MG63 (cell line): ENCODE measurements at places on chromosomes 6 and 20.

- DNase-seq: no peak
Measured at GRCh38 chr6:90484903-90485302, 102.0 kb downstream of the MAP3K7 start.

GRCh38 chr6:43773050-43773979, 3.3 kb downstream of the VEGFA start:
- peak; percentile 64 for DNase-seq

- DNase-seq: no peak
Measured at GRCh38 chr6:81158956-81159355, 593.5 kb downstream of the TENT5A start.

- DNase-seq: no peak
Measured at GRCh38 chr6:124057461-124057860, 253.8 kb downstream of the NKAIN2 start.

- DNase-seq: peak; percentile 74
Measured at GRCh38 chr6:46491201-46491627, at the start of gene RCAN2. RCAN2 (minus strand) TSS chr6:46491449.

DNA sequence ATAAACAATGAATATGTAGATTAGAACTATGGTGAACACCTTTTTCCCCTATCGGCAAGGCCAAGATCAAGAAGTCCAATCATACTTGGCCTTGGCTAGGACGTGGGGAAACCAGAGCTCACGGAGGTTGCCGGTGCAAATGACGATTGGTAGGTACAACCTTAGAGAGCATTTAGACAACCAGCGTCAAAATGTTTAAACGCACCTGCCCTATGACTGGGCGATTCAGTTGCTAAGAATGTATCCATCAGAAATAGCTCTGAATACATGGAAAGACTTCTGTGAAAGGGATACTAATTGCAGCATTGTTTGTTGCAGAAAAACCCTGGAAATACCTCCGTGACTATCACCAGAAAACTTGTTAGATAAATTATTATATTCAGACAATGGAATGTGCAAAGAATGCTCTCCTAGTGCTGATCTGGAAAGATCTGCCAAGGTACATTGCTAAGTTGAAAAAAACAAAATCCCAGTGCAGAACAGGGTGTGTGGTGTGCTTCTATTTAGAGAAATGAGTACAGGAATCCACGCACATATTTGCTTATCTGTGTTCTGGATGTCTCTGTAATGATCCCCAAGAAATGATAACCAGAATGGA, 48.0 kb upstream of the PTPN1 start:
- DNase-seq: no peak
